ENCODE measurements at places on chromosomes 16 and 17.

- no peak for DNase-seq
Measured at GRCh38 chr16:87720446-87720845, 45.3 kb downstream of the KLHDC4 start.

GRCh38 chr17:75784473-75785015 lies at the start of gene UNK:
TSS of gene UNK (plus strand) at chr17:75784806. CDS start at chr17:75784881, 75 bp downstream.
- peak; percentile 99 for DNase-seq

- peak; percentile 89 for DNase-seq
Measured at GRCh38 chr17:77427391-77427991, 286.7 kb downstream of the SEC14L1 start.

GRCh38 chr17:59428916-59429485 lies 97.5 kb downstream of the YPEL2 start:
- no peak for DNase-seq

DNA sequence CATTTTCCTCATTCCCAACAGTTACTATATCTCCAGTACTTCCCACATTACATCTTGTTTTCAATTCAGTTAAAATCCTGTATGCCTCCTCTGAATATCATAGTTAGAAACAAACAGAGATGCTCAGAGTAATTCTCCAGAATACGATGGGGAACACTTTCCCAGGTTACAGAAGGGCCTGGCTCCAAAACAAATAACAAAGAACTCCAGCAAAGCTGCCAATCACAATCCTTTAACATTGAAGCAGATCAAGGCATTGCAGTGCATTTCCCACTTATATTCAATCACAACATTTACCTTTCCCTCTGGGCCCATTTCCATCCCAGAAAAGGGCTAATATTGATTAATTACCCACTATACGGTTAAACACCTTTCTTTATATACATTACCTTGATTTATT lies 29.4 kb upstream of the PMFBP1 start:
- no peak for DNase-seq

- no peak for DNase-seq
Measured at GRCh38 chr16:66155933-66156332, 210.6 kb upstream of the CDH5 start.

DNA sequence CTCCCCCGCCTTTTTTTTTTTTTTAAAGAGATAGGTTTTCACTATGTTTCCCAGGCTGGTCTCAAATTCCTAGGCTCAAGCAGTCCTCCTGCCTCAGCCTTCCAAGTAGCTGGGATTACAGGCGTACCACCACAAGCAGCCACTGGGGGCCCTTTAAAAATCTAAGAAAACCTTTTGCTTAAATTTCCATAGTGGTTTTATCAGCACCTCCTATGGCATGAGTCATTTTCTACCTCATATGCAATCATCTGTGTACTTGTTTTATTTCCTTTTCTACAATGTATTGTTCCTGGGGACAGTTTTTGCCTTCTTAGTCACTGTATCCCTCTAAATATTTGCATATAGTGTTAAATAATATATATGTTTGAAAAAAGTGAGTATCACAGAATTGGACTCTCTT lies 29.2 kb downstream of the GNA13 start:
- DNase-seq = peak; percentile 57

GRCh38 chr17:47844814-47845715 lies 4.0 kb upstream of the SCRN2 start:
- DNase-seq = no peak

GRCh38 chr16:10678655-10679054 lies 16.1 kb downstream of the TEKT5 start:
- DNase-seq = no peak

DNA sequence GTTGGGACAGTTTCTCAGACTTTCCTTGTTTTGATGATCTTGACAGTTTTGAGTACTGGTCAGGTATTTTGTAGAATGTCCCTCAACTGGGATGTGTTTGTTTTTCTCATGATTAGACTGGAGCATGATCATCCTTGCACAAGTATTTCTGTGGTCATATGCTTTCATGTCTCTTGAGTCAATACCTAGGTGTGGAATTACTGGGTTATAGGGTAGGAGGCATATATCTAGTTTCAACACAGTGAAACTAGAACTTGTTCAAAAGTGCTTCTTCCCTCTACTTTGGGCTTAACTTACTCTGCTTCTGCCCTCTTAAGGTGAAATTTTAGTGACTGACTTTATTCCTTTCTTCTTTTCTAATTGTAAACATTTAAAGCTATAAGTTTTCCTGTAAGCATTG lies 30.1 kb downstream of the IKZF3 start:
- no peak for DNase-seq

GRCh38 chr17:63293323-63294075 lies 152.6 kb downstream of the CYB561 start:
- DNase-seq = peak; percentile 82

DNA sequence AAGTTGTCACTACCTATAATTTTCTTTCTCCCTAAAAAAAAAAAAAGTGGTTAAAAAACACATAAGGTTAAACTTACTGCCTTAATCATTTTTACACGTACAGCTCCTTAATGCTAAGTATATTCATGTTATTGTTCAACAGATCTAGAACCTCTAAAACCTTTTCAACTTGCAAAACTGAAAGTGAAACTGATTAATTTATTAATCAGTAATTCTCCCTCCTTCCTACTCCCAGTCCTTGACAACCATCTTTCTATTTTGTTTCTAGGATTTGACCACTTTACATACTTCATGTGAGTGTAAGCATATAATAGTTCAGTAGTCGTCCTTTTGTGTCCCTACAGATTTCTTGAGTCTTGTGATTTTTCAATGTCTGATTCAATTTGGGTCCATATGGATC lies 251.4 kb upstream of the KIF2B start:
- peak; percentile 3 for DNase-seq

GRCh38 chr17:11991461-11991860 lies 5.8 kb downstream of the ZNF18 start:
- no peak for DNase-seq

Data from astrocyte of the hippocampus (primary cell).